ENCODE measurements at places on chromosomes 7 and 10. TPM values are rescaled to one million over a fixed set of nuclear protein-coding genes. Genes with fewer than 3 reads are reported as not detected.

Gene GIMAP4
- not detected for total RNA-seq

Gene GARS1
- 140 TPM for total RNA-seq

Gene WIPF3
- total RNA-seq, result 2.5 TPM

Gene DNAJC12
- total RNA-seq, result 5.8 TPM

Gene NEUROG3
- not detected for total RNA-seq

Gene OR9A2
- total RNA-seq, result not detected

Gene AS3MT
- 7.0 TPM for total RNA-seq

DNA sequence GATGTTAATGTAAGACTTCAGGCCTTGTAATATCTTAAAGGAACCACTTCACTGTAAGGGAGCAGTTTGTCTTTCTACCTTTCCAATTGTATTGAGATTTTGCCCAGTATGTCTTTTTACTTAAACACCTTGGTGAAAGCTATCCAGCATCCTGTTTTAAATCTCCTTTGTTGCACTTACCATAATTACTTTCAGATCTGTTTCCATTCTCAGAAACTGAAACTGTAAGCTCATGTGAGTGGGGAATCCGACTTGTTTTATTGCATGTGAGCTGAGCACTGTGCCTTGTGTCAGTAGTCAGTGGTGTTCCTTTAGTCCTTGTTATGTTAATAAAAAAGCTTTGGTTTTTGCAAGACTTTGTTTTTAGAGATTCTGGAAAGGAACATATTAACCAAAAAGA, 42.2 kb downstream of the BMPR1A start:
- peak; percentile 23 for DNase-seq

DNA sequence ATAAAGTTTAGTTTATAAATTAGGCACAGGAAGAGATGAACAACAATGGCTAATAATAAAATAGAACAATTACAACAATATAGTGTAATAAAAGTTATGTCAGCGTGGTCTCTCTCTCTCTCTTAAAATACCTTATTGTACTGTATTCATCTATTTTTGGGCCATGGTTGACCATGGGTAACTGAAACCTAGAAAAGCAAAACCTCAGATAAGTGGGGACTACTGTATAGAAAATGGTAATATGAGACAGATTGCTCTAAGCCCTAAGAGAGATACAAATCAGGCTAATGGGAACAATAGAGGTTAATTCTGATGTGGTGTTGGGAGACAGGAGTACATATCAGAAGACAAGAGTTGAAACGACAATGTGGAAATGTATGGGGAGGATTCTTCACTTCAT, 86.2 kb downstream of the ZNF365 start:
- no peak for DNase-seq

DNA sequence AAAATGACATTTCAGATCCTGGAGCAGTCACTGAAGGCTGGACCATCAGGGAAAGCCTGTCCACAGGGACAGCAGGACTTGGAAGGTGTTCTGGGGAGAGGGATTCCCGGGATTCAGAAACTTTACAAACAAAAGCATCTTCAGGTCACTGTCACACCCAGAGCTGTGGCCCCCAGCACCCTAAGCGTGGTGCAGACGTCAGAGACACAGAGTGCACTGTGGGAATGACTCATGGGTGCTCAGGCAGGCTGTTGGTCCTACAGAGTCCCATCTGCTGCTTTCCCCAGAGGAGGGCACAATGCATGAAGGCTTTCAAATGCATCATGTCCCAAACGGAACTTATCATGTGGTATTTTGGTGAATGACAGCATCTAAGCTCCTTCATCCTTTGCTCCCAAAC, 13.1 kb upstream of the LRMDA start:
- no peak for DNase-seq

- DNase-seq, result no peak
These were observed 34.3 kb downstream of the CDCA7L start for GRCh38 chr7:21911341-21911875.

GRCh38 chr7:66099232-66099550, 15.5 kb upstream of the CRCP start:
- DNase-seq, result no peak

DNA sequence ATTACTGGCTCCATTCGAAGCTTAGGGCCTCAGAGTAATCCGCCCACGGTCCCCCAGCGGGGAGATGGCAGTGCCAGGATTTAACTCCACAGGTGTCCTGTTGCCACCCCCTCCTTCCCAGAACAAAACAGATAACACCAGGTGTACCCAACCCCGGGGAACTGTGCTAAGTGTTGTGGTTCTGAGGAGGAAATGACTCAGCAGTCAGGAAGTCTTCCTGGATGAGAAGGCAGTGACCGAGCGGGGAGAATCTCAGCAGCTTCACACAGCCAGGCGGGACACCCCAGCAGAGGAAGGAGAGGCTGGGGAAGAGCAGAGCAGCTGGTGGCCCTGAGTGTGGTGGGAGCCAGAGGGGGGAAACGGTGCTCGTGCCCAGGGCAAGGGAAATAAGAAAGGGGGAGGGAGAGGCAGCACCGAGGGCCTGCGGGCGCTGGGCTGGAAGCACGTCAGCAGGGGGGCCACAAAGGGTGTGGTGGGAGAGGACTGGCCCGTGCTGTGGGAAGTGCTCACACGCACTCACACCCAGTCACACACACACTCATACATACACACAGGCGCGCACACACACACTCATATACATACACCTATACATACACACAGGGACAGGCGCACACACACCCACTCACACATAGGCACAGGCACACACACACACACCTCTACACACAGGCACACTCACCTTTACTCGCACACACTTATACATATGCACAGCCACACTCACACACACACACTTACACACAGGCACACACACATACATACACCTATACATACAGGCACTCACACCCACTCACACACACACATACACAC, 59.8 kb upstream of the CHST15 start:
- peak; percentile 99 for DNase-seq

DNA sequence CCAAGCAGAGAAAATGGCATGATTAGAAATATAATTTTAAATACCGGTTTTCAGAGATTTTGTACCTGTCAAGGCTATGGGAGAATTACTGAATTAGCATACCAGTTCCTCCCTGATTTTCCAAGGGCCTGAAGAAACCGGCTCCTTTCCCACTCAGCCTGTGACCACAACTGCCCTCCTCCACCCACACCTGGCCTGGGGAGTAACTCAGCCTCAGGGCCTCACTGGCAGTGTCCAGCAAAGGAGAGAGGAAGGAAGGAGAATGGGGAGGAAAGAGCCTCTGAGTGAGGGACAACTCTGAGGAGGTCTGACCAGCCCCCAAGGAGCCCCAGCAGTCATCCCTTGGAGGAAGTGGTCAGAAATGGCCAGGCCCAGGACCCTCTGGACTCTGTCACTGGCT, 98.0 kb upstream of the LYZL2 start:
- DNase-seq, result no peak

- DNase-seq, result peak; percentile 93
These were observed 477 bp upstream of the NMT2 start for GRCh38 chr10:15168786-15169554.

- no peak for DNase-seq
These were observed 28.5 kb downstream of the PPP2R2D start for GRCh38 chr10:131929122-131929845.

DNA sequence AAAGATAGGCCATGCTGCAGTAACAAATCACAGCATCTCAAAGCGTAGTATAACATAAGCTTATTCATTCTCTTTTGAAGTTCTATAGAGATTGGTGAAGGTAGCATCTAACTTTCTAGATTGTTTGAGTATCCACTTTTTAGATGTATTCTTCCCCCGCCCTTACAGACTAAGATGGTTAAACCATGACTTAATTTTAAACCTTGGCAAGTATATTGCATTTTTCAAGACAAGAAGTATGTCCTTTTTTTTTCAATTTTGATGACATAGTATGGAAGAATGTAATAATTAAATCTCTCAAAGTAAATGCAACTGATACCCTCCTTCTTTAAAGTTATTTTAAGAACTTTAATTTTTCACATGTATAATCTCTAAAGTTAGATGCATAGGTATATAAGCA, 190.0 kb downstream of the KCND2 start:
- DNase-seq, result no peak

GRCh38 chr10:99013885-99014284, 221.8 kb downstream of the HPSE2 start:
- no peak for DNase-seq

DNA sequence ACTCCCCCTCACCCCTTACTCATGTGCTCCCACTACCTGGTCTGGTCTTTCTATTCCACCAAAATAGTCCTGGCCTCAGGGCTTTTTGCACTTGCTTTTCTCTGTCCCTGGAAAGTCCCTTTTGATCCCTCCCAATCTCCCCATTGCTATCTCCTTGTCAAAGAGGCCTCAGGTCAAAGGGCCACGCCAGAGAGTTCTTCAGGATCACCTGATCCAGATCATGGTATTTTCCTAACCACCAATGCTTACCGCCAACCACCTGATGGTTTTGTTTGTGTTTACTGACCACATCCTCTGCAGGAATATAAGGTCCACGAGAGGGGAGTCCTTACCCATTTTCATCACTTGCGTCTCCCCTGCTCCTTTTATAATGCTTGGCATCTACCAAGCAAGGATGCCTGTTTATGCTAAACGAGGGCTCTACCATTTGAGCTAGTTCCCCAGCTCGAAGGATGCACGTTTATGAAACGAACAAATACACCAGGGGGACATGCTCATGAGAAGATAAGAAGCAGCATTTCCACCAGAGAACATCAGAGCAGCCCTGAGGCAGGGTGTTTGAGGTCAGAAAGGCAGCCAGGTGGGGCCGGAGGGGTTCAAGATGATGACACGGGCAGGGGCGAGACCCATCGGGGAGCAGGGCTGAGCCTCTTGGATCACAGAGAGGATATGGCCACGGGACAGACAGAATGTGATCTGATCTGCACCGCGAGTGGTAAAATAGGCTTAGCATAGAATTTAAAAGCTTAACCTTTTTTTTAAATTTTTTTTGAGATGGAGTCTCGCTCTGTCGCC, 43.1 kb upstream of the FOXK1 start:
- DNase-seq, result no peak

DNA sequence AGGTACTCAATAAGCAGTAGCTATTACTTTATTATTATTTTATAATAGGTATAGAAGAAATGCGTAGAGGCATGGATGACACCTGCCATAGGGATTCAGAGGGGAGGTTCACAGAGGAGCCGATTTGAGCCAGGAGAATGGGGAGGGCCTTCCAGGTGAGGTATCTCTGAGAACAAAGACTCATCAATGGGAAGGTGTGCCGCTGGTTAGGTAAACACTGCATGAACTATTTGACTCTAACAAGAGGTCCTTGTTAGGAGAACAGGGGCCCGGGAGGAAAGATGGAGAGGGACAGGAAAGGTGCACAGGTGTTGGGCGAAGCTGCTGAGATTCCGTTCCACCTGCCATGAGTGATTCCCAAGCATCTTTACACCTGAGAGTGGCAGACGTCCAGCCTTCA, 41.8 kb upstream of the TMEM273 start:
- no peak for DNase-seq
